ENCODE measurements at places on chromosomes 5 and 9.
A peak's percentile ranks its signal among the peaks of the same experiment; 100 is the strongest.

DNA sequence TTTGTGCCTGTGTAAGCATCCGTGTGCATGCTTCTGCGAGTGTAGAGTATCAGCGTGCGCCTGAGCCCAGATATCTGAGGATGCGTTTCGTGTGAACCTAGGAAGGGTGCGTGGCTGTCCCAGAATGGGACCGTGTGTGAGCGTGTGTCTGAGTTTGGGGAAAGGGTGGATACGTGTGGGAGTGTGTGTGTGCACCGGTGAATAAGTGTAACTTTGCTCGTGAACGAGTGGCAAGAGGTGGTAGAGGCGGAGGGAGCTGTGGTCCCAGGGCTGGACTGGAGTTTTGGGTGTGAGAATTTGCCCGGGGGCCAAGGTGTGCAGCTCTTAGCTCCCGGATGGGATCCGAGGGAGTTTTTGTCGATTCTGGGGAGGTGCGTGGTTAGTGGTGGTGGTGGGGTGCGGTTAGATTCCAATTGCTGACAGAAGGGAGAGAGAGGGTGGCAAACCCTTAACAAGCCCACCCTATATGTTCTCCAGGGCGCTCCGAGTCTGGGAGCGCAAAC lies 686 bp upstream of the COL27A1 start:
- DNase-seq, result no peak

DNA sequence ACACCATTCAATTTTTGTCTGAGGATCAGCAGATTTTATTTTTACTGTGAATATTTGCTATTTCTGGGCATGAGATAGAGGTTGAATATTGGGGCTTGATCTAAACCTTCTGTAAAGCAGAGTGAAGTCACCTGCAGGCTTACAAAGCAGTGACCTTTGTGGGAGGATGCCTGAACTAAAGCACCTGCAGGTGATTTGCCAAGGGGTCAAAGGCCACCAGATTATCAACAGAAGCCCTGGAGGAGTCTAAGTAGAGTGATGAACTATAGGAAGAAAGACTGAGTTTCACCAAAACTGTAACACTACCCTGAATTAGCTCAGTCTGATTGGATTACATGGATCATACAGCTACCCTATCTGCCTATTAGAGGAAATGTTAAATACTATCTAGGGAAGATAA lies 144.3 kb upstream of the PRLR start:
- no peak for DNase-seq

DNA sequence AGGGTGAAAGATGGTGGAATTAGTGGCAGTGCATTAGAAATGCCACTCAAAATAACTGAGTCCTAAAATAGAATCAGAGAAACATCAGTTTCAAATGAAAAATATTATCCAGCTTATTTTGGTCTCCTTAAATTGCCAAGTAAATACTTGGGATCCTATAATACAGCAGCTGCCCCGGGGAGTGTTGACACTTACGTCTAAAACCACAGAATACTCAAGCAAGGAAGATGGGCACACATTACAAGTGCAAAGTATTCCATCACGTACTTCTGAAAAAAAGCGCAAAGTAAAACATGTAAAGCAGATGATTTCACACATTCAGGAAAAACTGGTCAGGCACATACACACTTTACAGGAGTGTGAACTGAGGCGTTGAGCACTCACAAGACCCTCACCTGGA lies 2.4 kb upstream of the ARHGEF37 start:
- DNase-seq, result no peak

DNA sequence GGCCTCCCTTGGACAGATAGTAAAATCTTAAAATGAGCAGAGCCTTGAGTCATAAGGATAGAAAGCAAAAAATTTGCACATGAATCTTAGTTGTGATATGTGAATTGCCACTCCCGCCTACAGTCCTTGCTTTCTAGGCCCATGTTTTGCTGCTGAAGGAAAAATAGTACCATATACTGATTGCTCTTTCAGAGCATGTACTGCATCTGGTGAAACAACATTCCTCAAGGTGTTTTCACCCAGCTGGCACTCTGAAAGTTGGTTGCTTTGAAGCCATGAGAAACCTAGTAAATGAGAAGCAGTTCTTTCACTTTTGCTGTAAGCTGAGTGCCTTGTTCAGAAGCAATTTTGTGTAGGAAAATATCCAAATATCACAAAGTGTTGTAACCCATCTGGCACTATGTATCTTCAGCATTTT lies 10.3 kb downstream of the CDC37L1 start:
- no peak for DNase-seq

- DNase-seq, result no peak
These were observed 2228.7 kb upstream of the WWC1 start for GRCh38 chr5:166062719-166063118.

DNA sequence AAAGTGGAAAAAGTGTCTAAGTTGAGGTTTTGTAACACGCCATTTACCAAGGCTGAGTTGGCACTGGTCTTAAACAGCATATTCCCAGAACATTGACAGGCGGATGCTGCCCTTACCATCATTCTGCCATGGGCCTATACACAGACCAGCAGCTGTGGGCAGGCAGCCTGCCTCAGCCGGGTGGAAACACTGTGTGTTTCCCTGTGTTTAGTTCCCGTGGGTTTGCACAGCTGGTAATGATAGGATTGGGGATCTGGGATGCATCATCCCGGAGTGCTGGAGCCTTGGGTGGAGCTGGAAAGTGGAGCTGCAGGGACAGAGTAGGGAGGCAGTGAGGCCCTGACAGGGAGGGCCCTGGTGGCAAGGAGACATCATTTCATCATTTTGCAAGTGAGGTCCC lies 5.5 kb upstream of the FGD3 start:
- DNase-seq, result no peak

GRCh38 chr5:173919443-173919842 lies 31.3 kb downstream of the CPEB4 start:
- no peak for DNase-seq

GRCh38 chr5:134708301-134708700 lies 30.0 kb upstream of the CAMLG start:
- DNase-seq, result no peak

DNA sequence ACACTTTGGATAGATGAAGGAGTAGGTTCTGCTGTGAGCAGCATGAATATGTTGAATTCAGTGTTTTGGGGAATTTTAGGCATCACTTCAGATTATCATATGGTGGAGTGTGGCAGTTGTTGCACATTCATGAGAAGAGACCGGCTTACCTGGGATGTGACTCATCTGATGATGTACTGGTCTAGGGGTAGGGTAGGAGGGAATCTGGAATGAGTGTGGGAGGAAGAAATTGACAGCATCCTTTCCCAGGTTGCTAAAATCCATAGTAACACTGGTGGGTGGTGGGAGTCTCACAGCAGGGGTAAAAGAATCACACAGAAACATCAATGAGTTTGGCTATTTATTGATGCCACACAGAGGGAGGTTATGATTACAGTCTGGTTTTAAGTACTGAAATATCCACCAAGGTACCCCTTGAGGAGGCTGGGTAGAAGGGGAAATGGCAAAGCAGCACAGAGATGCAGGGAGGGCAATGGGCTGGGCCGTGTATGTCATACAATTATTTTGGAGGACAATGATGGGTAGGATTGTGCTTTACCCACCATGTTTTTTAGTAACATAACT lies 82.5 kb downstream of the TARS1 start:
- DNase-seq, result no peak

GRCh38 chr5:31192442-31192841 lies 1.0 kb upstream of the CDH6 start:
- no peak for DNase-seq

GRCh38 chr9:27475057-27475595 lies 49.0 kb upstream of the IFNK start:
- no peak for DNase-seq

DNA sequence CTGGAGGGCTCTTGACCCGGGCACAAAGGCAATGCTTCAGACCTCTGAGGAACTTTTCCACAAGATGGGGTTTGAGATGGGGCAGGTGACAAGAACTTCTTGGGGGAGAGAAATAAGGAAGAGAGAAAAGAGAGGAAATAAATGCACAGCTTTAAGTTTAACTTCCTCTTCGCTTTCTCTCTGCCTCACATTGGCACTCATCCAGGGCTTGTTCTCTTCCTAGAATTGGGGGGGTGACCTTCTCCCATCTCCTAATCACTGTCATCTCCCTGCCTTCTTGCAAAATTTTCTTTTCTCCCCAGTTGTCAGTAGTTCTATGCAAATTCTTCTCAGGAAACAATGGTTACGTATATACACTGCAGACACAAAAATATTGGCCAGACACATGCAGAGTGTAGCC lies 19.1 kb upstream of the ADCY2 start:
- DNase-seq, result peak; percentile 34

GRCh38 chr9:17090041-17090440 lies 44.8 kb upstream of the CNTLN start:
- DNase-seq, result no peak

DNA sequence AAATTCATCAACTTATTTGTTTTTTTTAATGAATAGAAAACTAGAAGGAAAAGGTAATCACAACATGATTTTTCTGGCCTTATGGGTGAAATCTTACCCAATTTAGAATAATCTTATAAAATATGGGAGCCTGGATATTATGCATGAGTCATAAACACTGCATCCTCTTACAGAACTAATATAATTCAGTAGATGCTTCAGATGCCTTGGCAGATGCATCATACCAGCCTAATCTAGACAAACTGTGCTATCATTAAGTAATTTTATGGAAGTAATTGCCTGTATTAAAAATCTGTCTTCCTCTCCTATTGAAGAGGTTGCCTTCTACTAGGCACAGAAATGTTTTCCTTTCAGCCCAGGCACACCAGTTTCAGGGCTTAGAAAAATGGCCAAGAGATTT lies 2384.6 kb upstream of the WWC1 start:
- DNase-seq, result no peak

GRCh38 chr9:89811356-89811755 lies 206.5 kb downstream of the GADD45G start:
- no peak for DNase-seq

DNA sequence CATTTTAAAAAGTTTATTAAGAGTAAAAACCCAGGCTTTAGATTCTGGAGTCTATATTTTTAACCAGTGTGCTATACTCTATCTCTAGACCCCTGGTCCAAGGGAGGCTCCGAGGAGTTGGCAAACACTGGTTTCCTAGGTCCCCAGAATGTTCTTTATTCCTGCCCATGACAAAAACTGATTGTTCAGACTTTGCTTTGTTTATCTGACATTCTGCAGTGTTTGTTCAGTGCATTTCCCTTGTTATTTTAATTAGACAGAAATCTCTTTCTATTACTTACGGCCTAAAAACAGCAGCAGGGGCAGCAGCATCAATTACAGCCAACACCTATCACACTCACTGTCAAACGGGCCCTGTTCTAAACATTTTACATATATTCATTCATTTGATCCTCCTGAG lies 2011.6 kb upstream of the WWC1 start:
- DNase-seq, result no peak

- no peak for DNase-seq
These were observed 79.0 kb downstream of the SGCD start for GRCh38 chr5:156405988-156406387.

DNA sequence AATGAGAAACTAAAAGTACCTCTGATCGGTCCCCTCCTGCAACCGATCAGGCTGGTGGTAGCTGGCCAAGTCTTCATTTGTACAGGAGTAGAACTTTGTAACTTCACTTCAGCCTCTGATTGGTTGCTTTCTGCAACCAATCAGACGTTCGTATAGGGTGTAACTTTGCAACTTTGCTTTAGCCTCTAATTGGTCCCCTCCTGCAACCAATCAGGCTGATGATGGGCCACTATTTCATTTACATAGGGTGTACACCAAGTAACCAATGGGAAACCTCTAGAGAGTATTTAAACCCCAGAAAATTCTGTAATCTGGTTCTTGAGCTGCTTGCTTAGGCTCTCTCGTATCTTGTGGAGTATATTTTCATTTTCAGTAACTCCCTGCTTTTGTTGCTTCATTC lies 445.5 kb downstream of the MED10 start:
- DNase-seq, result no peak

GRCh38 chr5:154966081-154966841 lies 25.4 kb downstream of the MRPL22 start:
- no peak for DNase-seq

GRCh38 chr5:178785999-178786398 lies 55.5 kb upstream of the ZNF354A start:
- DNase-seq, result no peak

DNA sequence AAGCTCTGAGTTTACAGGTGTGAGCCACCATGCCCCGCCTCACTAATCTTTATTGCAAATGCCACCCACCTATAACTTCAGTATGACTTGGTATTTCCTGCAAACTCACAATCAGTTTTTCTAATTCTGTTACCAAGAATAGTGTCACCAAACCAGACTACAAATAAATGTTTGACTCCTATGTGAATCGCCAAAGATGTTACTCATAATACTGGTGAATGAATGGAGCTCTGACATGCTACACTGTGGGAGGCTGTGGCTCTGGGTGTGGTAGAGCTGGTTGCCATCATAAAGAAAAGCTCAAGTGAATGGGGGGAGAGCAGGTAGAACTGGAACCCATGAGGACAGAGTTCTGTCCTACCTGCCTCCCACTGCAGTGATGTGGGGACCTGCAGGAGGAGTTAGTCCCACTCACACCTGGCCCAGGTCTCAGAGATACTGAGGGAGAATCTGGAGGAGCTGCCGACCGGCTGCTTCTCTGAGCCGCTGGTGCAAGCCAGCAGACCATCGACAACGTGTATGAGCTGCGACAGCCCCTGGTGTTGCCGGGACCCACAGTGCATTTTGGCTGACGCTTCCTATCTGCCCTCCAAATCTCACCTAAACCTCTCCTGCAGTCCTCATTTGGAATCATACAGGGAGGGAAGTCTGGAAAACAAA lies 95.7 kb downstream of the ENTREP1 start:
- no peak for DNase-seq

- peak; percentile 82 for DNase-seq
These were observed 19.2 kb downstream of the NOTCH1 start for GRCh38 chr9:136526625-136527066.

- no peak for DNase-seq
These were observed 154.5 kb downstream of the PAPPA start for GRCh38 chr9:116308076-116308475.

DNA sequence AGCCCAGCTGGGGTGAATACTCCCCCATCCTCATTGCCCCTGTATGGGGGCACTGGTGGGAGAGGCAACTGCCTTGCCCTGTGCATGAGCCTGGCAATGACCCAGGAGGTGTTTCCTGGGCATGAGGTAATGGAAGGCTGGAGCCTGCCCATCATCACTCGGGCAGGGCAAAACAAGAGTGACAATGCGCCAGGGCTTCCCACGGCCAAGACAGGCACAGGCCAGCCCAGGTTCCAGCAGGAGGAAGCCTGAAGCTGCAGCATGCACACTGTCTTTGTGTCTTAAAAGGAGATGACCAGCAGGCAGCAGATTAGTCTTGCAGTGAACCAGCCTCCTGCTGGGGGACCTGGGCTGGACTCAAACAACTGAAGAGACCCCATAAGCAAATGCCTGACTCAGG lies 92.2 kb upstream of the SMIM23 start:
- DNase-seq, result no peak
